ENCODE measurements at places on chromosomes 12 and 14.

DNA sequence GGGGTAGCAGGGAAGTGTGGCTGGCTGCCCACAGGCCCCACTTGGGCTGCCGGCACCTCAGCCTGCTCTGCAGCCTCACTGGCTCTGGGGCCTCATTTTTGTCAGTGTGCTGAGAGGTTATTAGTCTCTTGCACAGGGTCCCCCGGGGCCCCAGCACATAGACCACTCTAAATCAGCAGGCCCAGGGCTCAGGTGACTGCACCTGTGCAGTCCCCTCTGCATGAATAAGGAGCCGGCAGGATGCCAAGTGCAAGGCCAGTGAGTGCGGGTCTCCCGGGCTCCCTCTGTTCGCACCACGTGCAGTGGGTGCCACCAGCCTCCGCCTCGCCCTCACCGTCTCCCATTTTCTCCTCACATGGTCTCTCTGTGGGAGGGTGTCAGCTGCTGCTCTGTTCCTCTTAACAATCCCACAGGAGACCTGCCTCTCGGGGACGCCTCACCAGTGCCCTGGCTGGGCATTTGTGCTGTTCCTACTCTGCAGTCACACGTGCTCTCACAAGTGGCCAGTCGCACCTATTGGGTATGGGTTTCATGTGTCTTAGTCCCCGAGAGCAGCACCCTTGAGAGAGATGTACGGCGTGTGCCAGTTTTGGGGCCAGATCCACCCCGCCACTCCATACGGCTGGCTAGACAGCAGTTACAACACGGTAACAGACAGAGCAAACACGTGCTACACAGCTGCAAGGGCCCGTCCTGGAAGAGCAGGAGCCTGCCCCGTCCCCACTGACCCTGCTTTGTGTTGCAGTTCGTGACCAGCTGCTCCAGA lies 40.4 kb downstream of the MMAB start:
- no peak for DNase-seq

- peak; percentile 41 for DNase-seq
These were observed 52.1 kb downstream of the PSMA6 start for GRCh38 chr14:35344107-35344807.

- no peak for DNase-seq
These were observed 6.2 kb downstream of the RPL36AL start for GRCh38 chr14:49614196-49614595.

DNA sequence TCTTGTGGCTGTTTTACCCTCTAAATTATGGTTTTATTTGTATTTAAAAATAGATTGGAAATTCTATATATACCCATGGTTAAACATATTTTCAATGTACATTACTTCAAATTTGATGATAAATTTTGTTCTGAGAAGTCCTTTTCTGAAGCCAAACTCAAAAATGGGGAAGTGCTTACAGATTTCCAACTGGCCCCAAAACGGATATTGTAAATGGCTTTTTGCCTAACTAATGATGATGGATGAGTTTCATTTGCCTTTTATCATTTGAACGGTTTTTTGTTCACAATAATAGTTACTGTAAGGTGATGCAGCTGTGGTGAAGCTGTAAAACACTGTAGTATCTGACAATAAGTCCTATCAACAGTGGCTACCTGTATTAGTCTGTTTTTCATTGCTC lies 136.9 kb downstream of the FUT8 start:
- DNase-seq = no peak

GRCh38 chr14:23621204-23621931 lies 14.8 kb upstream of the DHRS2 start:
- DNase-seq = no peak

DNA sequence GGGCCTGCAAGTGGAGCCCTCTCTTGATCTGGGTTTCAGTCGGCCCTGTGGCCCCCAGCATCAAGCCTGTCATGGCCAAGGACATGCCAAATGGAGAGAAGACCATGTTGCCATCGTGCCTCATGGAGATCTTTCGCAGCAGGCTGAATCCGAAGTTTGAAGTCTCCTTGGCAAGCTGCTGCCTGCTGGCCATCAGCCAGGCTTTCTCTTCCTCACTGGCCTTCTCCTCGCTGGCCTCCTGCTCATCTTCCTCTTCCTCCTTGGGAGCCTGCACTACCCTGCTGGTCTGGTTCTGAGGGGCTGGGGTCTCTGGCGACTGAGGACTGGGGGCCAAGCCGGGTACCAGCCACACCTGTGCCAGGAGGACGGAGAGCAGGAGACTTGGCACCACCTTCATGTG lies 2.9 kb downstream of the SERPINA10 start:
- DNase-seq = no peak

DNA sequence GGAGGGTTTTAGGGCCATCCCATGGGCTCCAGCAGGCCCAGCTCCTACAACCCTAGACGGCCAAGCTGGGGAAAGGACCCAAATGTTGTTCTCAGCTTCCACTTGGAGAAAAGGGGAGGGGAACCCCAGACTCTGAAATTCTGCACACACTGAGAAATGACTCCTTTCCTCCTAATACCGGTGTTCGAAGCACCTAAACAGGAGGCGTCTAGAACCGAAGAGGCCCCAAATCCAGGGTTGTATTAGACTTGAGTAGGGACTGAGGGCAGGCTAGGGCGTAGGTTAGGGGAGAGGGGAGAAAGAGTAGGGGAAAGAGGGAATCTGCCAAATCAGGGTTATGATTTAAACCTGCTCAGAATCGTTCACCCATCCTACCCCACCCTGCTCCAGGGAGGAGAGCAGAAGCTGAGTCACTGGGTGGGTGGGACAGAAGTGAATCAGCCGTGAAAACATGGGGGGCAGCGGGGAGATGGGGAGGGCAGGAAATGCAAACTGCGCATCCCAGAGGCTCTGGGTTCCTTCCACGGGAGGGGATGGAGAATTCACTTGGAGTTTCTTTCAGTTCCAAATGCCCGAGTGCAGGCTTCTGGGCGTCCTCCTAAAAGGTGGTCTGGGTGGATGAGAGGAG lies 1.0 kb downstream of the IGFBP6 start:
- DNase-seq = no peak

DNA sequence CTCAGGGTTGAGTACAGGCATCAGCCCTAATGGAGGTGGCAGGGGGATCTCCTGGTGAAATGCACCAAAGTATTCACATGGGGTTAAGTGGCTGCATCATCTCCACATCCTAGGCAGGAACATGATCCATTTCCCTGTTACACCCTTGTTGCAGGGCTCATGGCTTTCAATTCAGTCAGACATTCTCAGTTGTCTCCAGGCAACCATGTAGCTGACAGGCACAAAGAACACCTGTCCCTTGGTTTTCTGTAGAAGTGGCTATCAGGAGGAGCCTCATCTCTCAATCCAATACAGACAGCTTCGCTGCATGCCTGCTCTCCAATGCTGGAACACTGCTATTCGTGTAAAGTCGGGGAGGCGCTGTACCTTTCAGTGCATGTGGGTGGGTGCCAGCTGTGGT lies 299.0 kb upstream of the FOXG1 start:
- DNase-seq = no peak

GRCh38 chr14:85293612-85294234 lies 236.2 kb upstream of the FLRT2 start:
- DNase-seq = no peak

DNA sequence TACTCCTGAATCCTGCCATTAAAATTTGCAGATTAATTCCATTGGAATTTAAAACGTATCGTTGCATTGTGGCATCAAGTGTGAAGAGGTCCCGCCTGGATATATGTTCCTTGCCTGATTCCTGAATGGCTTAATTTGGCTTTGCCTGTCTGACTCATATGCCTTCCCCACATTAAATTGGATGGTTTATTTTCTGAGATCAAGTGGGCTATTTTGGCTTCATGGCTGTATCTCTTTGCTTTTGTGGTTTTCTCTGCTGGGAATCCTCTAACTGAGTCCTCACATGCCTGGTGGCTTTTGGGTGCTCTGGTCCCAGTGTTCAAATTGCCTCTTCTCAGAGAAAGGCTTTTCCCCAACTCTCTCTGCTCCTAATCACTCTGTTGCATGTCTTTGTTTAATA lies 127.9 kb upstream of the DYRK2 start:
- DNase-seq = no peak

DNA sequence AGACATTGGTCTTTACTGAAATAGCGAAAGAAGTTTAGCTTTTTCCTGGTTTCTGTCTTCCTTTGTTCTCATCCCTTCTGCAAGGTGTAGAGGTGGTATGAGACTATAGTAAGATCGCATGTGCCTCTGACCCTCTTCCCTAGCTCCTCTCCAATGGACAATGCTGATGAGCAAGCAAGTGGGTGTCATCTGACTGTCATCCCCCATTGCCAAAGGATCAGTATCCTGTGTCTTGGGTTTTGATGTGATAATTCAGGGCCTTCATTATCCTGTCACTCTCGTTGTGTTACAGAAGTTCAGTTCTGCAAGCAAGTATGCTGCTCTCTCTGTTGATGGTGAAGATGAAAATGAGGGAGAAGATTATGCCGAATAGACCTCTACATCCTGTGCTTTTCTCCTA lies 10.0 kb upstream of the TNS2 start:
- no peak for DNase-seq

DNA sequence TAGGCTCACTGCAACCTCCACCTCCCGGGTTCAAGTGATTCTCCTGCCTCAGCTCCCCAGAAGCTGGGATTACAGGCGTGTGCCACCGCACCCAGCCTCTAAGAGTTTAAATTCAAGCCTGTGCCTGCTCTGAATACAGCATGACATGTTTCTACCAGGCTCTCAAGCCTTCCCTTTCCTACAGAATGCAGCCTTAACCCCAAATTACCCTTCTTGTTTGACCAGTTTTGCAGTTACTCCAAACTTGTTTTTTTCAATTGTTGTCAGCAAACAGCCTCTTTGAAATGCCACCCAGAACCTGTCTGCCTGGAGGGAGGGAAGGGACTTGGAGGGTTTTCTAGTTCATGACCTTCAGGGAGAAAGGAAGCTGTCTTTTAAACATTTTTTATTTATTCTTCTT lies 15.4 kb downstream of the GLTP start:
- no peak for DNase-seq

- DNase-seq = no peak
These were observed 180.2 kb downstream of the TSPAN9 start for GRCh38 chr12:3257411-3257810.

- no peak for DNase-seq
These were observed 94.6 kb upstream of the ALG10B start for GRCh38 chr12:38222011-38222410.

GRCh38 chr14:23141706-23142444 lies 22.8 kb upstream of the CEBPE start:
- DNase-seq = no peak

All from Kasumi-1 (cell line).